ENCODE measurements at places on chromosomes 13 and 19.

DNA sequence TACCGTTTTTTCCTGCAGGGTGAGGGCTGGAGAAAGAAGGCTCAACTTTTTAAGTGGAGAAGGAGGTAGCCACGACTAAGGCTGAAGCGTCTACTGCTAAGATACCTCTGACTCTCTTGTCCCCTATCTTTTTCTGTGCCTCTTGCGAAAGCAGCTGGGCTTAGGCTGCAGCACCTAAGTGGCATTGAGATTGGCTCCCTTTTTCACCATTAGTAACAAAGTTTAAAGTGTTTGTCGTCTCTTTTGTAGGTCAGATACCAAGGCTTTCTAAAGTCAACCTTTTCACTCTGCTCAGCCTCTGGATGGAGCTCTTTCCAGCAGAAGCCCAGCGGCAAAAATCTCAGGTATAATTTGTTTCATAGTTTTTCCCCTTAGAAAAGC, 887 bp downstream of the CDADC1 start:
- no peak for DNase-seq

- no peak for DNase-seq
Measured at GRCh38 chr13:100399455-100399854, 189.1 kb downstream of the GGACT start.

- DNase-seq = no peak
Measured at GRCh38 chr13:73870036-73870741, 264.0 kb downstream of the KLF12 start.

DNA sequence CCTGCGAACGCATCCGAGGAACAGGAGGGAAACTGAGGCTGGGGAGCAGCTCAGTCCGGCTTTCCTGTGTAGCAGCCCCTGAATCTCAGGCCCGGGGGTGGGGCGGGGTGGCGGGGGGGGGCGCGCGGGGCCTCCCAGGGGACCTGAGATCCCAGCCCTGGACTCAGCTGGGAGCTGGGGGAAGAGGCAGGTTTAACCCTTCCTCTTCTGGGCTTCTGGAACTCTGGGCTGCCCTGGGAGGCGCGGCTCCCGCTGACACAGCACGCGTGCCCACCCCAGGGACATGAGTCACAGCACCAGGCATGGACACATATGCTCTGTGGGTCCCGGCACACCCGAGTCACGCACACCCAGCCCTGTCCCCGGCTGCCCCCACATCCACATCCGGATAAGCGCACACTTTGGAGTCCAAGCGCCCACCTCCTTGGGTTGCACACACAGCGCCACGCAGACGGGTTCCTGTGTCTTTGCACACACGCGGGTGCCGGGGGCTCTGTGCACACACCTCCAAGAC, 3.5 kb upstream of the CIRBP start:
- DNase-seq = no peak

- no peak for DNase-seq
Measured at GRCh38 chr13:94596575-94596971, 621 bp upstream of the TGDS start.

DNA sequence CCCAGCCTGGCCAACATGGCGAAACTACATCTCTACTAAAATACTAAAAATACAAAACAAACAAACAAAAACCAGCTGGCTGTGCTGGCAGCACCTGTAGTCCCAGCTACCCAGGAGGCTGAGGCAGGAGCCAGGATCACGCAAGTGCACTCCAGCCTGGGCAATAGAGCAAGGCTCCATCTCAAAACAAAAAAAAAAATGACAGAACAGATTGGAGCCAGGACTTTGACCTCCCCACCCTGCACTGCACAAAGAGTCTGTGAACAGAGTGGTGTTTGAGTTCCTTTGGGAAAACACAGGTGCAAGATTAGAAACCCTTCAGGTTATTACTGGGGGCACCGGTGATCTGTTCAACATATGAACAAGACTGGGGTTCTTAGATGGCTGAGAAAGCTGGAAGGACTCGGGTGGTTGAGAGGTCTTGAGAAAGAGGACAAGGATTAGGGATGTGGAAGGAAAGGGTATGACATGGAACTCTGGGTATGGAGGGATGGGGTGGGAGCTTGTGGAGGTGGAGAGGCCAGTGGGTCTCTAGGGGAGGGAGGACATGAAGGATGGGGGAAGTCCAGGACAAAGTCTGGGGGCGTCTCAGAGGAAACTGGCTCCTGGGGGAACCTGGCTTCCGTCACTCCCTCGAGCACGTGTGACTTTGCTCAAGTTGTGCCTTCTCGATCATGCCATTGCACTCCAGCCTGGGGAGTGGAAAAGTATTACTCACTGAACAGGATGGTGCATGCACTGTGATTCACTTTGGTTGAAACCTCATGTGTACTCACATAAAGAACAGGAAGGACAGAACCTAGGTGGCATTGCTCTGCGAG, 25.9 kb downstream of the RCN3 start:
- no peak for DNase-seq

GRCh38 chr19:17555929-17556813, 722 bp downstream of the COLGALT1 start:
- DNase-seq = peak; percentile 50

- DNase-seq = no peak
Measured at GRCh38 chr19:18604820-18605159, 1.8 kb downstream of the CRLF1 start.

DNA sequence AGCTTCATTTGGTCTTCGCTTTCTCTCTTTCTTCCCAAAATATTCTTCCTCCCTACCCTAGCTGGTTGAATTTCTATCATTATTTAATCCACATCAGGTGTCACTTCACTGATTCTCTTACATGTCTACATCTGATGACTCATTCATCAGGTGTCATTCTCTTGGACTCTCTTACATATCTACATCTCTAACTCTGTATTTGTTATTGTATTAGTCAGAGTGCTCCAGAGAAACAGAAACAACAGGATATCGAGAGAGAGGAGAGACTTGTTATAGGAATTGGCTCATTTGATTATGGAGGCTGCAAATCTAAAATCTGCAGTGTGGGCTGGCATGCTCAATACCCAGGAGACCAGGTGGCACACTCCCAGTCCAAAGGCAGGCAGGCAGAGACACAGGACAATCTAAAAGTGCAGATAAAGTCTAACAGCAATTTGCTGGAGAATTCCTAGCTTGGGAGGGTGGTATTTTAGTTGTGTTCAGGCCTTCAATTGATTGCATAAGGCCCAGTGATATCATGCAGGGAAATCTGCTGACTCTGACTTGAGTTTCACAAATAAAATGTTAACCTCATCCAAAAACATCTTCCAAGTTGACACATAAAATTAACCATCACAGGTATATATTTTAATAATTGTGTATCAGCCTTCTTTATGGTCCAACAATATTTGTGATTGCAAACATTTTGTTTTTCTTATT, 541.4 kb upstream of the SLITRK5 start:
- DNase-seq = no peak
